ENCODE measurements at places on chromosomes 11 and 22. TPM values are rescaled to one million over a fixed set of nuclear protein-coding genes. Genes with fewer than 3 reads are reported as not detected.

Gene SMTNL1
- total RNA-seq: not detected

Gene IGLL1
- total RNA-seq: not detected

Gene GGT5
- total RNA-seq: 7.2 TPM

Gene RAG1
- total RNA-seq: 1.3 TPM

Gene OR4C12
- total RNA-seq: not detected

Gene GGTLC2
- total RNA-seq: not detected

Gene RASGRP2
- total RNA-seq: not detected

Gene CLTCL1
- total RNA-seq: 17.1 TPM

Gene PSMA1
- 110 TPM for total RNA-seq

Gene ESRRA
- 30.0 TPM for total RNA-seq

Gene PGA4
- not detected for total RNA-seq

Gene EMID1
- 1.3 TPM for total RNA-seq

Gene NLRP10
- under 0.01 TPM for total RNA-seq

Gene IL10RA
- total RNA-seq: not detected

Gene C1QTNF4
- 1.1 TPM for total RNA-seq

Gene FDXACB1
- 3.0 TPM for total RNA-seq

Gene C1QTNF5
- total RNA-seq: 8.5 TPM

Gene WNT11
- 0.63 TPM for total RNA-seq

Gene JRKL
- 3.6 TPM for total RNA-seq

Gene SHANK3
- 2.3 TPM for total RNA-seq

Gene ZNF280B
- total RNA-seq: 2.0 TPM

Gene C11orf21
- total RNA-seq: not detected

Gene SMC1B
- not detected for total RNA-seq
